ENCODE measurements at places on chromosomes 2 and 18.

- DNase-seq, result no peak
Measured at GRCh38 chr2:25711675-25712354, 38.4 kb upstream of the DTNB start.

GRCh38 chr2:56295666-56296065 lies 111.9 kb downstream of the CCDC85A start:
- DNase-seq, result no peak

GRCh38 chr2:6442252-6442985 lies 423.3 kb downstream of the CMPK2 start:
- no peak for DNase-seq

DNA sequence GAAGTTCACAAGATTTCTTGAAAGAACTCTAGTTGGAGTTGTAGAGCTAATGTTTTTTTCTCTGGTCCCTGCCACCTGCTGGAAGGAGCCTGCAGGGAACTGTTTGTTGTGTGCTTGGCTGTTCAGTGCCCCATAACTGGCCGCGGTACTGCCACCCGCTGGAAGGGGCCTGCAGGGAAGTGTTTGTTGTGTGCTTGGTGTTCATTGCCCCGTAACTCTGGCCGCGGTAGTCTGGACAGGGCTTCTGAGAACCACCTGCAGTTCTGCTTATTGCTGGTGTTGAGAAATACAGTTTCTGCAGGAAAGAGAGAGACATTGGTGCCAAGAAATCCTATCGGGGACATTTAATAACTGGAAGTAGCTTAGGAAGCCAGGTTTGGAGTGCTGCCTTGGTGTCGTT lies 58.1 kb downstream of the AGAP1 start:
- no peak for DNase-seq

DNA sequence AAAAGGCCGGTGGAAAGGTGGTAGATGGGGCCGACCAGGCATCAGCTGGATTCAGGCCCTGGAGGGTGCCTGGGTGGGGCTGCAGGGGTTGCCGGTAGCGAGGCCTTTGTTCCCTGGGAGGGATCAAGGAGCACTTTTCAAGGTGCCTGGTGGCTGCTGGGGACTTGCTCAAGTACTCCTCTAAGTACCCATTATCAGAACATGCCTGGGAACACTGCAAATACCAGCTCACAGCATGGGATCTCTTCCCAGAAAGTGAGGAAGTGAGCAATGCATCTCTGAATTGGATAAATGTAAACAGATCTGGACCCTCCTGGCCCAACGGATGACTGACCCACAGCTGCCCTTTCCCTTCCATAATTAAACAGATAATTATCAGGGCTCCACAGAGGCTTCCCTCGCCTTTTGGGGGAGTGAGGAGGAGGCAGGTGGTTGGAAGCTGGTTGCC lies 210.5 kb downstream of the SH3RF3 start:
- DNase-seq, result no peak

GRCh38 chr2:193461431-193461934 lies 1266.8 kb upstream of the TMEFF2 start:
- DNase-seq, result no peak

GRCh38 chr2:16650287-16651249 lies 15.1 kb downstream of the CYRIA start:
- DNase-seq, result no peak

Data from activated B cell treated with CpG ODN at 0.5 μM for 24 hours (primary cell).